Renal cortical epithelial cell (primary cell): ENCODE measurements at places on chromosomes 6 and 20.

GRCh38 chr6:22681761-22682160, 112.4 kb downstream of the HDGFL1 start:
- DNase-seq, result no peak

DNA sequence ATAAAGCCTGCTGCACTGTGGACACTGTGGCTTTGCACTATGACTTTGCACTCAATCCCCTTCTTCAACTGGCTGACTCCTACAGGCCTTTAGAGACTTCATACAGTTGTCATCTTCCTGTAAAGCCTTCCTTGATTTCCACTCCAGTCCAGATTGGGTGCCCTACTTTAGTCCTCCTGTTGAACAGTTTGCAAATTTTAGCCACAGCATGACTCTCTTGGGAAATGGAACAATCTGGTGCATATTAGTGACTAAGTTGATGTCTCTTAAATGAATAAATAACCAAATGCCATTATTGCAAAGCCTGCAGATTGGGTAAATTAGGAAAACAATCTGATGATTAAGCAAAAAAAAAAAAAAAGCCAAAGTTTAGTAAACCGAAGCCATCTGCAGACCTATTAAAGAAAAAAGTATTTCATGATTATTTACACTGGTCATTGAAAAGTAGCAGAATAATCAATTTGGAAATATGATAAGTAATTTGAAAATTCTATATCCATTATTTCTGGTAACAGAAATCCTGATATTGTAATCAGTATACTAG, 12.6 kb downstream of the PLCB4 start:
- DNase-seq, result peak; percentile 61

DNA sequence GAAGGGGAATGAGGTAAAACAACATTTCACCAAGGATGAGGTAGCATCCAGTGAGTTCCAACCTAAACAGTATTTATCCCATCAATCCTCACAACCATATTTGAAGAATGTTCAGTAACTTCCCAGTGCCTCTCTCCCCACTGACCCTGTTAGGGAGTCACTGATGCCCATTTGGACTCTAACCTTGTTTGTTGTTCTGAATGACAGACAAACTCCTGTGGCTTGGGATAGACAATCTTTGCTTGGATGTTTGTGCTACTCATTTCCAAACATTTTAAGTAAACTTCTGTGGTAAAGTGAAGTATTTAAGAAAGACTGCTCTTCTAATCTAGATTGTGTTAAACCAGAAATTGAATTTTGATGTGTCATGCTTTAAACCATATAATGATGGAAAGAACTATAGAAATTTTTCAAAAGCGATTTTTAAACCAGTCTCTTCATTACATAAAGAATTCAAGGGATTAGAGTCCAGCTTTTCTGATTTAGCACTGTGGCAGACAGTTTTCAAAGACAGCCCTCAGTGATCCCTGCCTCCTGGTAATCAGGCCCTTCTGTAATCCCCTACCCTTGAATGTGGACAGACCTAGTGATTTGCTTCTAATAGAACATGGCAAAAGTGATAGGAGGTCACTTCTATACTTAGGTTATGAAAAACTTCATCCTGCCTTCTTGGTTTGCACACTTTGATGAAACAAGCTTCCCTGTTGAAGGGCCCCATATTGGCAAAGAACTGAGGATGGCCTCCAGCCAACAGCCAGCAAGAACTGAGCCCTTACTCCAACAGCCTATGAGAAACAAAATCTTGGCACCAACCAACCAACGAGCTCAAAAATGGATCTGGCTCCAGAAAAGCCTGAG, 191.6 kb downstream of the DST start:
- DNase-seq, result no peak

GRCh38 chr6:148431840-148432239, 89.2 kb downstream of the SASH1 start:
- no peak for DNase-seq

GRCh38 chr6:124961777-124962638, at the start of gene RNF217:
Gene RNF217, plus strand, starts transcription at chr6:124962437. Its CDS starts 108 bp downstream, at chr6:124962545.
- peak; percentile 43 for DNase-seq

GRCh38 chr6:158536084-158536890, 23.6 kb upstream of the TMEM181 start:
- DNase-seq, result peak; percentile 63

DNA sequence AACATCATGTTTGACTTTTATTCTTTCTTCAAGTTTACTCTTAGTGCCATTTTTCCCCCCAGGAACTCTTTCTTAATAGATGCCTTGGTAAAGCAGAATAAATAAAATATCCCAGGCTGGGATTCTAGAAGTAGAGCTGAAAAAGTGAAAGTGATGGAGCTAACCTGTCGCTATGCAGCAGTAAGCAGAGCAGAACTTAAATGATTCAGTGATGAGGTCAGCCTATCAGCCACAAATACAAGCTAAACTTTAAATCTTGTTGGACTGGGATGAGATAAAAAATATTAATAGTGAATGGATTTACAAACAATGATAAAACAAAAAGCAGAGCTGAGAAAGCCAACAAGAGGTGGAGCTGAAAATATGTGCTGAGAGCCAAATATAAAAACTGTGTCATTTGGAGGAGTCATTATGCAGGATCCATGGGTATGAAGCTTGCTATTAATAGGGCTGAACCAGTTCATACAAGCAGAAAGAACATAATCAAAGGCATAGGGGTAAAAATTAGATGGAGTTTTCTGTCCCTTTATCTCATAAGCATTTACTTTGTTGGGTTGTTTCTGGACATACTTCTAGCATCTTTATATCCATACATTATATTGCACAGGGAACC, 877.8 kb downstream of the EPHA7 start:
- peak; percentile 70 for DNase-seq

DNA sequence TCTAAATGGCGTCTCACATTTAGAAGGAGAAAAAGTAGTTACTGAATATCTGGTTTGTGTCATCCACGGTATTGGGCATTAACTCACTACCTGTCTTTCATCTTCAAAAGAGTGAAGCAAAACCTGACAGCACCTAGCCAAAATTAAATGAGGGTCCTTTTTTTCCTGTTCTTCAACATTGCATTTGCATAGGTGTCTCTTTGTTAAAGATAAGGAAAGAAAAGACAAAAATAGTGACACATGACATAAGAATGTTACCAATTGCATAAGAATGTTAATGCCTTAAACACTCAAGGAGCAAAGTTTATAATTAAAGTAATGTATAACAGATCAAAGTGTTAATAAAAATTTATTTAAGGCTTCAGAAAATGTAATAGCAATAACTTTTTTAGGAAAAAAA, 61.4 kb upstream of the MANEA start:
- DNase-seq, result peak; percentile 3

GRCh38 chr6:128280960-128281359, 239.4 kb downstream of the PTPRK start:
- no peak for DNase-seq

DNA sequence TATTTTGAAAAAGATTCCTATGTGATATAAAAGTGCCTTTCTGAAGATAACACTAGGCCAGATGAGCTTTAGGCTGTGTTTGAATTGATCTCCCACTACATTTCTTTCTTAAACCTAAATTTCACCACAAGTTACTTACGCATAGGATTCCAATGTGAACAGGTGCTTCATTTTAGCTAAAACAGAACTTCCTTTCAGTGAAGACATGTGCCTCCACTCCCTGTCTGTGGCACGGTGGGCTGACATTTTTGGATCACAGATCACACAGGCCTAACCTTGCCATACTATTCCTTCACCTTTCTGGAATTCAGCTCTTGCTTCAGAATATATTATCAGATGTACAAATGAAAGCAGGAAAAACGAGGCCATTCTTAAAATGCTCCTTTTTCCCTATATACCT, 231.8 kb downstream of the SAMD5 start:
- no peak for DNase-seq

GRCh38 chr6:107699697-107700325, 124.3 kb downstream of the SCML4 start:
- DNase-seq, result no peak

GRCh38 chr6:155067956-155068615, 73.0 kb downstream of the TIAM2 start:
- DNase-seq, result no peak

GRCh38 chr20:18743665-18744440, 69.7 kb upstream of the SCP2D1 start:
- DNase-seq, result peak; percentile 52

DNA sequence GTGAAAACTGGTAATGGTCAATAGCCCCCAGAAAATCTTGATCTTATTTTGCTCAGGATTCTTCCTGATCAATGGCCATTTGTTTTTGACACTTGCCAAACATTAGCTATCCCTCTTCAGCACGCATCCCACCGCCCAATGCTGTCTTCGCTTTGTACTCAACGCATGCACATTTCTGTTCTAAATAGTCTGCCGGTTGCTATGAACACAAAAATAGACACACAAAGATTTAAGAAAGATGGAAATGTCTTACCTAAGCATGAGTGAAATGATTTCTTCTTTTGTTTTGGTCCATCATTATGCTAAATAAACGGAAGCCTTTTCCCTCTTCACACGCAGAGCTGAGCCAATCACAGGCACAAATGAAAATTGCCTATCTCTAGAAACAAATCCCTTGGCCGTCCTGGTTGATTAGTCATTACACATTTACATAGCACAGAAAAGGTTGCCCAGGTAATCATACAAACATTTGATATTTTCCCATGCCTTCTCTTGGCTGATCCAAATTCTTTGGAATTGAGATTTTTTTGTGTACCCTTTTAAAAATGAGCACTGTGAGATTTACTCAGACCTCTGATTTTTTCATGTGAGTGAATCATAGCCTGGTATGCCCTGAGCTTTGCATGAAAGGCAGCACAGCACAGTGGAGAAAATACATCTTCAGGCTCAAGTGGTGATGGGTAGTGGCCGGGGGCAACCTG, 70.5 kb upstream of the FAM184A start:
- DNase-seq, result no peak

GRCh38 chr6:133805876-133806275, 83.0 kb upstream of the TCF21 start:
- DNase-seq, result no peak

DNA sequence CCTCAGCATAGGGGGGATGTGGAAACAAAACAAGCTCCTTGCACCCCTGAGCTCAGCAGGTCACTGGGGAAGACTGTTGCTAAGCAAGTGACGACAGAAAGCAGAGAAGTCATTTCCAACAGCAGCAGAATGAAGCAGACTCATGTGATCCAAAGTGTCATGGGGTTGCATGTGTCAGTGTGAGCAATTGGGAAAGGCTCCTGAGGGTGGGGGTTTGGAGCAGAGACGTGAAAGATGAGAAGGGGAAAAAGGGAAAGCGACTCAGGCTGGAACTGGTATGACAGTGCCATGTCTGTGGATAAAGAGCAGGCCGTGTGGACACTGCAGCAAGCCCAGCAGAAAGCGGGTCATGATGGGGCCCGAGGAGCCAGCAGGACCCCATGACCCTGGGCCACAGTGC, 363.9 kb downstream of the PREX1 start:
- peak; percentile 6 for DNase-seq

DNA sequence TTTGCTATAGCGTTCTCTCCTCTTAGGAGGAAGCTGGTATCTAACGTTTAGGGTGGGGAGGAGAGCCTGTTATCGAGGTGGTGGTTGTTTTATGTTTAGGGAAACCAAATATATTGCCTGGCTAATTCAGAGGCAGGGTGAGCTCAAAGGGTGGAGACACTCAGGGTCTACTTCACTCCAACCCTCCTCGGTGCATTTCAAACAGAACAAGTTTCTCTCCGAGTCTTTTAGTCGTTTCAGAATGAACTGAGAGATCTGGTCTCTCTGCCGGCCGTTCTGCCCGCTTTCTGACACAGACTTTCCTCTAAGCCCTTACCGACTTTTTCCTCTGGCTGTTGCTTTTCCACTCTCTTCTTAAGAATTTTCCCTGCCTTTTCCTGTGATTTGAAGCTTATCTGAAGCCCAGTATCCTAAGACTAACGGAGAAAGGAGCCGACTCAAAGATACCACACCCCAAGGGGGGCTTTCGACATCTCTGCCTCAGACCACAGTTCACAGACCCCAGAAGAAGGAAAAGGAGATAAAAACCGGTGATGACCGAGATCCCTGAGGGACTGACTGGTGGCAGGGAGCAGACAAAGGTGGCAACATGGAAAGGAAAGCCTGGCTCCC, 865 bp downstream of the STK38 start:
- DNase-seq, result no peak

DNA sequence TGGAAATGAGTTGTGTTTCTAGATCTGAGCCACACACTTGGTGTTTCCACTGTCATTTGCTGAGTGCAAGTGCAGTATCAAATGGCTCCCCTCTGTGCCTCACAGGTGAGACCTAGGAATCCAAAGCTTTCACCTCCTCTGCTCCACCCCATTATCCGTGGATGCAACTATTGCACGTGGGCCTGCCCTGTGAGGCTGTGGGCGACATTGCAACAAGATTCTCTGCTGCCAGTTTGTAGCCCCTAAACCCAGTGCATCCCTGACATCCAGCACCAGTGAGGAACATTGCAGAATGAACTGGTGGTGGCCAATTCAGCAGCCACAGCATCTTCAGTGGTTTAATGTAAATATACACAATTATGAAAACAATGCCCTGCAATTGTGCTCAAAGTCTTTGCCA, 115.0 kb upstream of the FOXA2 start:
- DNase-seq, result no peak

DNA sequence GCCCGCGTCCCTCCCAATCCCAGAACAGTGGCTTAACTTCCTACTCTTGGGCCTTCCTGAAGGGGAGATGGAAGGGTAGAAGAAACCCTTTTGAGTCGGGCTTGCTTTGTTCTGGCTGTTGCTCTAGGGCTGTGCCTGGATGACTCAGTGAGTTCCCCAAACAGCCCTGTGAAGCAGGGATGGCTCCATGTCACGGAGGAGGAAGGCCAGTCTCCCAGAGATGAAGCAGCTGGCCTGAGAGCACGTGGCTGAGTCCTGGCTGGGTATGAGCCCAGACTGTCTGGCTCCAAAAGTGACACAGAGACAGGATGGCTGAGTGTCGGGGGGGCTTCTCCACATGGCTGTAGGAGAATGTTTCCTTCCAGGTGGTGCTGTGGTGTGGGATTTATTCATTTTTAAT, 4.6 kb downstream of the SYTL3 start:
- DNase-seq, result no peak

- peak; percentile 49 for DNase-seq
Observed at GRCh38 chr6:161696801-161697200, 422.9 kb upstream of the AGPAT4 start.

GRCh38 chr6:3581469-3581868, 124.6 kb upstream of the SLC22A23 start:
- no peak for DNase-seq

DNA sequence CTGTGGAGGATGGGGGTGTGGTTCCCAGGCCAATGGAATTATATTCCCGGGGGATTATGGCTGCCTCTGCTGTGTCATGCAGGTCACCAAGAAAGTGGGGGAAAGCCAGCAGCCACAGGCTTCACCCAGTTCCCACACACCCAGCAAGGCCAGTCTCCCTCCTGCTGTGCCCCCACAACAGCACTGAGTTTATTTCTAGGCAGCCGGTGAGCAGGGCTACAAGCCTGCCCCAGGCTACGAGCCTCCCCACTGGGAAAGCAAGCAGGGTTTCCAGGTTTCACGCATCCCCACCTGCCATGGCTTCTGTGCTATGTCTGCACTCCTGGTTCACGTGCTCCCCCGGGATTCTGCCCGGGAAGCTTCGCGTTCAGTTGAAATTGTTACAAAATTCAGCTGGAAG, 72.6 kb downstream of the ERMARD start:
- no peak for DNase-seq
